ENCODE measurements at places on chromosomes 3 and 15.

GRCh38 chr3:4615750-4616149 is 122.6 kb downstream of the ITPR1 start:
- DNase-seq, result no peak

DNA sequence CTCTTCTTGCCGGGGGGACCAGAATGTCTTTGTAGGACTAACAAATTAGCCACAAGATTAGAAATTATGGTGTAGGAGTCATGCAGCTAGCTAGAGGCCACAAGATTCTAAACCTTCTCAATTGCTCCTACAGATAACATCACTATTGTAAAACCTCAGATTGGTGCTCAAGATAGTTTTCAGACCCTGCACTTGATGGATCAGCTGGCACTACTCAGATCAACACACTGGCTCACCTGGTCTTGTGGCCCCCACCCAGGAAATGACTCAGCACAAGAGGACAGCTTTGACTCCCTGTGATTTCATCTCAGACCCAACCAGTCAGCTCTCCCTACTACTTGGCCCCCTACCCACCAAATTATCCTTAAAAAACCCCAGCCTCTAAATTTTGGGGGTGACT is 124.1 kb upstream of the RASGRP1 start:
- DNase-seq, result peak; percentile 69

GRCh38 chr15:86608461-86609205 is 529.0 kb downstream of the AGBL1 start:
- no peak for DNase-seq

DNA sequence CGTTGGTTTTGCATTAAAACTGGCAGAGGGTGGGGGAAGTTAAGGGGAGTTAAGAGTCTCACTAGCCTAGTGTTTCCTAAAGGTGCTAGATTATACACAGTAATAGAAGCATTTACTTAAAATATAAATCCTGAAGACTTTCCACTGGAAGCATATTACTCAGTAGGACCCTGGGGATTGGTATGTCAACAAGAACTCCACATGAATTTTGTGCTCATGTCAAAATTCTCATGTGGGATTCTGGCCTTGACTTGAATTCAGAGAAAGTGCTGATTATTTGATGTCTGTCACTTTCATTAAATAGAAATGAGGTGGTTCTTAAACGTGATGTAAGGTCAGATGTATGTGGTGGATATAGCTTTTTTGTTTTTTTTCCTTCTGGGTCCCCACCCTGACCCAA is 997.2 kb downstream of the TUSC7 start:
- DNase-seq, result no peak

DNA sequence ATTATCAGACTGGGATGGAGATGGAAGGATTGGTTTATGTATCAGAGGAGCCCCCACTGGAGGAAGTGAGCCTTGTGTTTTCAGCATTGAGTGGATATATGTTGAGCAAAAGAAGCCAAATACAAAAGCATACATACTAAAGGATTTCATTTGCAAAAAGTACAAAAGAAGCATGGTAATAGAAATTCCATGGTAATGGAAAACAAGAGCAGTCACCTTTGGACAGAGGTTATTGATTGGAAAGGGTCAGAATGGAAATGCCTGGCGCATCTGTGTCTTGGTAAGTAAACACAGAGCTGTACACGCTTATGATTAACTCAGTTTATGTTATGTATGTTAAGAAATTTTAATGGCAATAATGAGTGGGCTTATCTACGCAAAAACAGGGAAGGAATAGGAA is 72.7 kb downstream of the DHX36 start:
- DNase-seq, result no peak

DNA sequence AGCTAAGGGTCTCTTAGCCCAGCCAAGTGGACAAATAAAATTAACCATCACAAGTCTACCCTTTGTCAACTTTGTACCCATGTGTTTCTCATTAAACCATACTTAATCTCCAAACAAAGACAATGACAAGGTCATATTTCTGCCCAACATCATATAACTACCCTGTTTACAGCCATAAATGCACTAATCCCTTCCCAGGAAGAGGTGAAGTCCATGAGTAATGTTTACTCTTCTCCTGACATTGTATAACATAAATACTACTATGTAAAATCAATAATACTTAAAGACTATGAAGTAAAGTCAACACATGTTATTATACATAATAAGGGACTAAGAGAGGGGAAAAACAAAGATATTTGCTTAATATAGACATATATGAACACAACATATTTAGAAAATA is 38.5 kb upstream of the FAN1 start:
- no peak for DNase-seq

DNA sequence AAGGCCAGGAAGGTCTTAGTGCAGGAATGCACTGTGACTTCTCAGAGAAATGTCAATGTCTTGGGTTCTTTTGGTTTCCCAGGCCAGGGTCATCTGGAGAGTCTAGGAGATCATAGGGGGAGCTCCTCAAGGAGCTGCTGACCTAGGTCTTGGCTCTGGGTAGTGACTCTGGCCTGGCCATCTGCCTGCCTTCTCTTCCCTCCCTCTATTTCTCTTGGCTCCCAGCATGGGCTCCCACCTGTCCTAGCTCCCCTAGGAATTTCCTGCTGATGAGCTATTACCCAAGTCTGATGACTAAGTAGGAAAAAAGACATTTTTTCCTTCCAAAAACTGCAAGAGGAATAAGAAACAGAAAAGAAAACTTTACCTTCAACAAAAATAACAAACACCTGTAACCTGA is 57.4 kb downstream of the BSN start:
- no peak for DNase-seq

GRCh38 chr3:45644791-45645201 is 44.4 kb upstream of the SACM1L start:
- no peak for DNase-seq

GRCh38 chr3:127089486-127090145 is 103.3 kb upstream of the PRR23E start:
- DNase-seq, result no peak

- no peak for DNase-seq
Observed at GRCh38 chr3:194277104-194277785, 73.9 kb downstream of the CPN2 start.

GRCh38 chr3:144953959-144954358 is 982.3 kb downstream of the DIPK2A start:
- DNase-seq, result no peak

DNA sequence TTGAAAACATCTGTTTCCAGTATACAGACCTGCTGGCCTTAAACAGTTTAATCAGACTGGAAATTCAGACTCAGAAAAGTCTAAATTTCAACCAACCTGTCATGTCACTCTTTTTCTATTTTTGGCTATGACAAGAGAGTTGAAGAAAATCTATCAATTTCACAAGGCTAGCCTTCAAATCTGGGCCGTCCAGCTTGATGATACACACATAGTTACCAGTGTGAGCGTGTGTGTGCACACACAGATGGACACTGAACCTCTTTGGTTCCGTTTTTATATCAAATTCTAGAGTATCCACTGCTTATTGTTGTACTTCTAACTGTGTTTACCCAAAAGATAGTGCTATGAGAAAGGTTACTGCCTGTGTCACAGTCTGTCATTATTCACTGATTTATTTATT is 368.2 kb downstream of the LPP start:
- DNase-seq, result no peak

DNA sequence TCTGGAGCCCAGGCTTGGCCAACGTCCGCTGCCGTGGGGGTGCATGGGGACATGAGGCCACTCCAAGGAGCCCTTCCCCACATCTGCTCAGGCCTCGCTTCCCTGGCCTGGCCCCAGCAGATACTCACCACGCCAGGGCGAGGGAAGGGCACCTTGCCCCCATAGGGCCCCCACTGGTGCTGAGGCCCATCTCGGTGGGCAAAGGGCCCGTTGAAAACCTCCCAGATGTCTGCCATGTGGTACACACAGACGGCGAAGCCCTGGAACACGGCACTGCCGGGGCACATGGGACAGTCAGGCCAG is 4.7 kb downstream of the SEMA3G start:
- no peak for DNase-seq
